ENCODE measurements at places on chromosomes 4 and X.

DNA sequence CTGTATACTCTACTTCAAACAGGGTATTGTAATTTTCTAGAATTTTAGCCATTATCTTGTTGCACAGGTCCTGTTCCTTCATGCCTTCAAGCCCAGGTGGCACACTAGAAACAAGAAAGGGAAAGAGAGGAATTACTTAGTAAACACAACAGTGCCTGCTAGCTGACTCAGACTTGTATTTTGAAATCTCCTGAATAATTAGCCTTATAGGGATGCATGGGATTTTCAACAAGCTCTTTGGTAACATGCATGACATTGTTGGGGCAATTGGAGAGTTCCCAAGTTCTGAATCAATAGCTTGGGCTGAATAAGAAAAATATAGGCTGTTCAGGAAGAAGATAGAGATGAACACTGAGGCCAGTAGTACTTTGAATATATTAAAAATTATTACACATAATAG lies 118.8 kb downstream of the FAM13A start:
- no peak for DNase-seq

DNA sequence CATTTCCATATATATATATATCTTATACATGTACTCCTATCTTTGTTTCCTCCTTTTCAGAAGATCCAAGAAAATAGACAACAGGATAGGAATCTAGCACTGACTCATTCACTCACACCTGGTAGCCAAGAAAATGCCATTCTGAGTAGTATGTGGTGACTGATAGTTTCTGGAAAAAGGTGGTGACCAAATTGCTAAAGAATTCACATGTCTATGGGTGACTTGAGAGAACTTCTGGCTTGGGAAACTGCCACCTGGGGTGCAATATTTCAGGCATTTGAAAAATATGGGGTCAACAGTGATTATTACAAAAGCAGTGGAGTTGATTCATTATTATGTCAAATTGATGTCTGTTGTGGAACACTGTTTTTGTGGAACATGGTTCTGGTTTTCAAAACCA lies 605.1 kb downstream of the PCDH18 start:
- DNase-seq, result no peak

DNA sequence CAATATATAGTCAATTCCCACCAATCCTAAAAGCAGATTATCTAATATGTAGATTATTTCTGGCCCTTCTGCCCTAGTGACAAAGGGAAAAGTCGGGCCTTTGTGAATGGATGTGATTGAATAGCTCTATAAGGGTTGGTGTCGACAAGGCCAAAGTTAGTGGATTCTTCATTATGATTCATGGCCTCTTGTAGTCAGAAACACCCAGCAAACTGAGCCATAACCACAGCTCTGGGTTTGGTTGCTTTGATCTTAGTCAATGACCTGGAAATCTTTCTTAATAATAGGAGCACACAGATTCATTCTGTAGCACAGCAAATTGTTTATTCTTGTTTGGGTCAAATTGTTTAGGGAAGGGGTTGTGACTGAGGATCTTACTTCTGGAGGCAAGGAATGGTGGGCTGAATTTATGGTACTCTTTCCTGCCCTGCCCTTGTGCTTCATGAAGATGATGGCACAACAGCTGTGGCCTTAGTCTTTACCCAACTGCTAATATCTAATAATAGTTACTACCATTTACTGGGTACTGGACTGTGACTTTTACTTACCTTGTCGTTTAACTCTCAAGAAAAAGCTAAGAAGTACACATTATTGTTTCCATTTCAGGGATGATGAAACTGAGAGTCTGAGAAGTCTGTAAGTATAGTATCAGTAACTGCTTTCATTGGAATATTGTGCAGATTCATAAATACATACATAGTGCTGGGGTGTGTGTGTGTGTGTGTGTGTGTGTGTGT lies 74.0 kb downstream of the AFF2 start:
- DNase-seq, result no peak

GRCh38 chr4:870951-871350 lies 45.0 kb upstream of the CPLX1 start:
- DNase-seq, result no peak

DNA sequence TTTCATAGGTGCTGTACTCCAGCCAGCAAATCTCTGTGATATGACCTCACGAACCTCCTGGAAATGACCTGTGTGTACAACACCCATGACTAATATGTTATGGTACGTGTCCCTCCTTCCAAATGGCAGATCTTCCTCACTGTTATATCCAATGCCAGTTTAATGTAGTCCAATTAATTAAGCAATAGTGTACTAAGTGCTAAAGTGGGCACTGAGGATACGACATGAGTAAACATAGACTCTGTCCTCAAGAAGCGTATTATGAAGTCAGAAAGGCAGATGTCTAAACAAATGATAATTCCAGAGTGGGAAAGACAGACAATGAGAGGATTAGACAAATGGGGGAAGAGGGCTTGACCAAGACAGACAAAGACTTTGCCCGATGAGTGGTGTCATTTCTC lies 33.9 kb downstream of the GPRIN3 start:
- DNase-seq, result no peak

DNA sequence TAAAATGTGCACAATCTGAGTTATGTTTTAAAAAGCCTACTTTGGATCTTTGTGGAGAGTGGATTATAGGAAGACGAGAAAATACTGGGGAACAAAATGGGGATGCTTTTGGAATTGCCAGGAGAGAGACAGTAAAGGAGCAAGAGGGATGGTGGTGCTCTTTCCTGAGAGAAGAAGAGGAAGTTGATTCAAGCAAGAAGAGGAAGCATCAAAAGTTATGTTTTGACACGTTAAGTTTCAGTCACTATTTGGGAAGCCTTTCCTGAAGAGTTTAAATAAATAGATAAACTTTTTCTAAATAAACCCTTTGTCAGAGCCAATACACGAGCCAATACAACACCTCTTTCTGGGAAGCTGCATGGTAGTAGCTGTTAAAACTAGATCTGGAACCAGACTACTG lies 394.1 kb downstream of the GALNTL6 start:
- DNase-seq, result no peak

DNA sequence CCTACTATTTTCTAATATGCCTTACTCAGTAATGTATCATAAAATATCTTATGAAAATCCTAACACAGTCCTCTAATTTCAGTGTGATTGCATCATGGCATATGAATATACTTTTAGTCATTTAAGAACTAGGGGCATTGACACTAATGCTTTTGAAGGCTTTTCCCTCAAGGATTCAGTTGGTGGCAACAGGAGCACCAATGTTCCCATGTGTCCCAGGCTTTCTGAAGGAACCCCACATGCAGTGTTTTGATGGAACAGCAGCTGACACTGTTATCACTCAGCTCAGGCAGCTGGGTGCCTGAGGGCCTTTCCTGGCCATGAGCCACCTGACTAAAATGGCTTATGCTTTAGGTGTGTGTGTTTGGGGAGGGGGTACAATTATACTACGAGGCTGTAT lies 348.3 kb downstream of the ARHGAP24 start:
- no peak for DNase-seq

DNA sequence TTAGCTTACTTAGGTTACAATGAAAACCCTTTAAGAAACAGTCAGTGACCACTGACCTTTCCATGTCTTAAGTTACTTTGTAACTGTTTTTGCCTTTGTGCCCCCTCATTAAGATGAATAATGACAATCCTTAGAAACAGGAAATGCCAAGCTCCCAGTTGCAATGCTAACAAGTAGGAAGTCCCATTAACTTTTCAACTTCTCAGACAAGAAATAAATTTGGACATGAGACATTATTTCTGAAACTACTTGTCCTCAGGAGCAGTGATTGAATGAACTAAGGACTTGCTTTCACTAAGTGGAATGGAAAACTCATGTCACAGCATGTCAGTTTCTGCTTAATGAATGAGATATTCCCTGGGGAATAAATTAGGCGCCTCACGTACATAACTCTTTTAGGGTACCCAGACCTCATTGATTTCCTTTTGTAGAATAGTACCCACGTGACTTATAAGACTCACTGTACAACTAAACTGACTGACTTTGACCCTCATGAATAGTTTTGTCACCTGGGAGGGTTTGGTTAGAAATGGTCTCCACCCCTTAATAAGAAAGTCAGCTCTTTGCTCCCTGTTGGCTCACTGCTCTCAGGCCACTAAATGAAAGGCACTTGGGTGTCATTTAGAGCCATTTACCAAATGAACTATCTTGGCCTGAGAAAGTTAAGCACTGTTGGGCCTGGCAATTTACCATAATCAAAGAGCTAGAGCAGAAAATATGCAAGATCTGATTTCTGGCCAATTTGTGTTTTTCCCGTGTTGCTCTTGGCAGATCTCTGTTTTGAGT lies 383.9 kb downstream of the RPA4 start:
- no peak for DNase-seq

- no peak for DNase-seq
Measured at GRCh38 chr4:163816494-163816893, 322.0 kb downstream of the TMA16 start.

DNA sequence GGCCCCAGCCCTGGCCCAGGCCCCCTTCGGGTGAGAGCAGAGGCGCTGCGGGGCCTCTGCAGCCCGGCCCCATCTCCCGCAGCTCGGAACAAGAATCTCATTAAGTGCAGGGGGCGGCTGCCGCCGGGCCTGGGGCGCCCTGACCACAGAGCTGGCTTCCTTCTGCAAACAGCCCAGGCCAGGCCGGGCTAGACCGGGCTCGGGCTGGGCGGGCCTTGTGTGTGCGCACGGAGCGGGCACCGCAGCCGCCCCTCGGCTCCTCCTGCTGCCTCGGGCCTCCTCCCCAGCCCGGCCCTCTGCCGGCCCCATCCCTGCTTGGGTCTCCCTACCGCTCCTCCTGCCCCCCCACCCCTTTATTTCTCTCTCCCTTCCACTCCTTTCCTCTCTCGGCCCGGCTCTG lies 83.3 kb downstream of the EFNB1 start:
- DNase-seq, result no peak

- DNase-seq, result no peak
Measured at GRCh38 chrX:46180258-46180687, 364.9 kb downstream of the ZNF674 start.

- no peak for DNase-seq
Measured at GRCh38 chr4:108533245-108533844, 87.0 kb upstream of the RPL34 start.

DNA sequence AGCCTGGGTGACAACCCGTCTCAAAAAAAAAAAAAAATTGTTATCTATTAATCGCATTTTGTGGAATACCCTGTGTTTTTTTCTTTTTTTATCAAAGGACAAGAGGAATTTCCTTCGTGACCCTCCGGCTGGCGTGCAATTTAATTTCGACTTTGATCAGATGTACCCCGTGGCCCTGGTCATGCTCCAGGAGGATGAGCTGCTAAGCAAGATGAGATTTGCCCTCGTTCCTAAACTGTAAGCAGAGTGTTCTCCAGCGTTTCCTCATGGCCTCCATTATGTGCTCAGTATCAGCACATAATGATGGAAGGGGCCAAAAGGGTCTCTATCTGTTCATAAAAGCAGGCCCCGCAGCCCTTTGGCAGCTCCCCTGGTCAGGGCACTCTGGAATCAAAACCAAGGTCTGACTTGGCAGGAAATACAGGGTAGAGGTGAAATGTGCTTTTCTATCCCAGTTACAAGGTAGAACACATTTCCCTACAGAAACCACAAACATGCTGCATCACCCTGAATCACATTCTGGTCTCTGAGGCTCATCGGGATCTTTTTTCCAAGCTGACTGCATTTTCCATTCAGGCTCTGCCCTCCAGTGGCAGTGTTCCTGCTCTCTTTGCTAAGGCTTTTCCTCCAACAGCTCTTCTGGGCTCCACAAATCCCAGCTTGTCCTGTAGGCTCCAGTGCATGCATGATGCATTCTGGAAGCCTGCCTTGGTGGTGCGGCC lies 24.4 kb downstream of the SYAP1 start:
- no peak for DNase-seq

DNA sequence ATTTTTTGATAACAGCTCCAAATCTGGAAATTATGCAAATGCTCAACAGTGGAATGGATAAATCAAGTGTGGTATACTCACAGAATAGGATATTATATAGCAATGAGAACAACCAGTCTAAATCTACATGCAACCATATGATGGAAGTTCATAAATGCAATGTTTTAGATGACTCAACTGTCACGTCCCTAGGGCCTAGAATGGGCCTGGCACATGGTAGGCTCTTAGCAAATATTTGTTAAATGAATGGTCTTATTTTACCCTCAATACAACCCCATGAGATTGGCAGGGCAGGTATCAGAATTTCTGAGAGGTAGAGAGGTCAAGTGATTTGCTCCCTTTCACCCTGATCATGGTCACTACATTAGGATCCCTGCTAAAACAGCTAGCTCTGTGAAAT lies 14.6 kb upstream of the NKX3-2 start:
- no peak for DNase-seq

DNA sequence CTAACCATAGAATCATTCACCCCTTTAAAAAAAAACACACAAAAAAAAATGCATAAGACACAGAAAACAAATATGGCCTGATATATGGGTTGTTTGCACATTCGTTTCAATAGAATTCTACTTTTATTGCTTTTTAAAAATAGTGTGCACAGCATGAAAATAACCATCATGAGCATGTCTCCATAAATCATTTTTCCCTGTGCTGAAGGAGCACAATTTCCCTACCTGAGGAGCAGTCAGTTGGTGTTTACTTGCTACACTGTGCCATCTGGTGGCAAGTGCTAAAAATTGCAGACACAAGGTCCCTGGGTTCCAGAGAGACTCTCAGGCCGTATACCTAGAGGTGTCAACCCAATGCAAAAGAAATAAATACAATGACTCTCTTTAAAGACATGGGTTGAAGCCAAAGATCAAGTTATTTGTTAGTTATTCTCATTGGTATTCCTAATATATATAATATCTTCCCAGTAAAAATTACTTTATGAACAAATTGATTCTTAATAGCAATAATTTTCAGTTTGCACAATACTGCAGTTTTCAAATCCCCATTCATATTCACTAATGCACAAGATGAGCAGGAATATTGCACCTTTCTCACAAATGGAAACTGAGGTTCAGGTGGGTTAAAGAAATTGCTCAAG lies 551.4 kb downstream of the IQCM start:
- DNase-seq, result no peak

- DNase-seq, result no peak
Measured at GRCh38 chr4:183285886-183286285, 34.2 kb downstream of the CLDN22 start.

DNA sequence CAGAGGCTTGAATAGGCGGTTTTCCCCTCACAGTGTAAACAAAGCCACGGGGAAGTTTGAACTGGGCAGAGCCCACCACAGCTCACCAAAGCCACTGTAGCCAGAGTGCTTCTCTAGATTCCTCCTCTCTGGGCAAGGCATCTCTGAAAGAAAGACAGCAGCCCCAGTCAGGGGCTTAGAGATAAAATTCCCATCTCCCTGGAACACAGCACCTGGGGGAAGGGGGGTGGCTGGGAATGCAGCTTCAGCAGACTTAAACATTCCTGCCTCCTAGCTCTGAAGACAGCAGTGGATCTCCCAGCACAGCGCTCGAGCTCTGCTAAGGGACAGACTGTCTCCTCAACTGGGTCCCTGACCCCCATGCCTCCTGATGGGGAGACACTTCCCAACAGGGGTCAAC lies 44.0 kb upstream of the USP38 start:
- DNase-seq, result no peak

DNA sequence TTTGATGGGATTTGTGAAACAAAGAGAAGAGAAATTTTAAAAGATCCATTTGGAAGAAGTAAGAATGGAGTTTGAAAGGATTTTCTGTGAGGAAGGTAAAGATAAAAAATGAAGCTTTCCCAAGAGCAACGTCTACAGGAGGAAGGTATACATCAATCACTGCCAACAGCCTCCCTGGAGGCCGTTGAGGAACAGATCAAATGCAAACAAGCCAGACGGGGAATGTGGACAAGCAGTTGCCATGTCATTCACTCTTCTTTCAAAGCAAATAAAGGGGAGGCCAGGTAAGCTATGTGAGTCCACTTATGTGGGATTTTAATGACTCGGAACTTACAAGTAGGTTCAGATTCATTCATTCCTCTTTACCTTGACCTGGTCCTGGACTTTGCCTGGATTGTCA lies 1020.5 kb upstream of the AGA start:
- DNase-seq, result no peak

GRCh38 chr4:11475871-11476270 lies 47.2 kb upstream of the HS3ST1 start:
- DNase-seq, result no peak

All from activated CD4-positive, CD25-positive, alpha-beta regulatory T cell treated with anti-CD3 and anti-CD28 coated beads, Interleukin-2, amount 50 U/mL, for 72 hours (primary cell).